ENCODE measurements at places on chromosomes 2 and 18. TPM values are rescaled to one million over a fixed set of nuclear protein-coding genes. Genes with fewer than 3 reads are reported as not detected.

ASAP2 gene
- 44.0 TPM for total RNA-seq

LMAN1 gene
- 167 TPM for total RNA-seq

MC4R gene
- total RNA-seq: not detected

RFX8 gene
- 1.3 TPM for total RNA-seq

RPL31 gene
- 1,689 TPM for total RNA-seq

NXPH2 gene
- total RNA-seq: not detected

G6PC2 gene
- total RNA-seq: not detected

Data from pulmonary artery endothelial cell (primary cell).